Retina (tissue), 1 donor: ENCODE measurements at places on chromosomes 2 and 18.

- DNase-seq, result peak; percentile 21
These were observed 68.0 kb upstream of the CRIM1 start for GRCh38 chr2:36287363-36288275.

DNA sequence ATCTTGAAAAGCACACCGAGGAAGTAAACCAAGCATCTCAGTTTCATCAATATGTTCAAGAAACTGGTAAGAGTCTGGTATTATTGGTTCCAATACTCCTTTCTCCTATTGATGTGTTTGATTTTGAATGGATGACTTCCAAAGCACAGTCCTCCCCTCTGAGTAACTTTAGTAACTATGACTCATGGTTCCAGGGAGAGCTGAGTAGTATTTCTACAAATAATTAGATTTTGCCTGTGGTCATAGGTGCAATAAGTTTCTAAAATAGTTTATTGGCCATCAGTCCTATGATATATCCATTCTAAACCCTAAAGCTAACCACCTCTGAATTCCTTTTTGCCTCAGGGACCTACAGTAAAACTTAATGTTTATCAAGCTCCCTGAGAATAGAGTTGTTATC is 352.4 kb downstream of the XIRP2 start:
- DNase-seq, result no peak

GRCh38 chr2:235024191-235024860 is 72.5 kb downstream of the SH3BP4 start:
- DNase-seq, result peak; percentile 27

DNA sequence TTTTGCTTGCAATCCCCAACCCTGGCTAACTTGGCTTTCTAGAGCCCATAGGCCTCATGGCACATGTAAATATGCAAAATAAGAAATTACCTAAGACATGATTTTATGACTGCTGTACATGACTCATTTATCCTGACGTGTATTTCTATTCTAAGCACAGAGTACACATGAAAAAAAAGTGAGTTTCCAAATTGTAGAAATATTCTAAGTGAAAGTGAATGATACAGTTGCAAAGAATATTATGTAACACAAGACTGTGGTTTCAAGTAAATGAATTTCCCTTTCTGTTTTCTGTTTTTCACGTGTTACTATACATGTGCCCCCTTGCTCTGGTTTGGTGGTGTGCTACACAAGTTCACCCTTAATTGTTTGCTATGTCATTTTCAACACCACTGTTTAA is 162.4 kb downstream of the LRP1B start:
- no peak for DNase-seq

DNA sequence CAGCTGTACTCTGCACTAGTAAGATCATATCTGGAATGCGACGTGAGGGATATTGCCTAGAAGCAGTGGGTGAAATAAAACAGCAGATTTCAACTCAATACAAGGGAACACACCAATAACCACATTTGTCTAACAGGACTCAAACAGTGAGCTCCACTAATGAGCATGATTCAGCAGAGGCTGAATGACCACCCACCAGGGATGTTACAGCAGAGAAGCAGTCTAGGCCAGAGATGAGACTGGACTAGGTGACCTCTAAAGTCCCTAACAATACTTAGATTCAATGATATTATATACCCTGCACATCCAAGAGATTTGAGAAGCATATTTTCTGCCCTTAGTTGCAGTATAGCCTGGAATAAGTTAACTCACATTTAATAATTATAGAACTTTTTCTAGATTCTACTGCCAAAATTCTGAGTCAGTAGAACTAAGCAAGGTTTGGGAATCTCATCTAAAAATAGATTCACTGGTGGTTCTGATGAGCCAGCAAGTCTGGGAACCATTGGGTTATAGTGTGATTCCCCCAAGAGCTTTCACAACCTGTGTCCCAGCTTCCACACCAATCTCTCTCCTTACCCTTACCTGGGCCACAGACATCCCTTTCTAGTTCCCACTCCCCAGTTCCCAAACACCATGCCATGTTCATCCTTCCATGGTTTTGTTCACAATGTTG is 6.3 kb downstream of the THOC1 start:
- DNase-seq, result no peak

GRCh38 chr2:78754930-78755329 is 270.6 kb upstream of the REG3G start:
- DNase-seq, result no peak

GRCh38 chr18:68244786-68245185 is 470.1 kb downstream of the TMX3 start:
- DNase-seq, result no peak

- DNase-seq, result no peak
These were observed 85.2 kb upstream of the SESTD1 start for GRCh38 chr2:179349670-179350303.

- DNase-seq, result peak; percentile 52
These were observed 43.8 kb downstream of the APOB start for GRCh38 chr2:20999906-21000645.

DNA sequence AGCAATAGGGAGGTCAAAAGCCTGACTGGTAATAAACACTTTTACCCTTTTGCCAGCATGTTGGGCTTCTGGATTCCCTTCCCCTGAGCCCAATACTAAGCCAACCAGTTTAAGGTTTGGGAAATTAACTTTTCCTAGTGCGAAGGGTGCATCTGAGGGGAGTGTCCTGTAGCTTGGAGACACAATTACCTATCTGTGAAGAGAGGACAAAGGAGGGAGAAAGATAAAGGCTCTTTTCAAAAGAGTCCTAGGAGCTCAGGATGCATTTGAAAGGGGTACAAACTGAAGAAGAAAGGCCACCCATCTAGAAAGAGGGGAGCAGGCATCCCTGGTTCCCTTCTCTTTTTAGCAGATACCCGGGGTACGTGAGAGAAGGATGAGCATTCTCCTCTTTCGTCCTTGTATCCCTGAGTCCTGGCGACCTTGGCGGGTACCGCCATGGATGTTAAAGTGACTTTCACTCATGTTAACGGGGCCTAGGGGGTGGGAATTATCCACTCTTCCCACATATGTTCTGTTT is 25.1 kb downstream of the C18orf54 start:
- no peak for DNase-seq

DNA sequence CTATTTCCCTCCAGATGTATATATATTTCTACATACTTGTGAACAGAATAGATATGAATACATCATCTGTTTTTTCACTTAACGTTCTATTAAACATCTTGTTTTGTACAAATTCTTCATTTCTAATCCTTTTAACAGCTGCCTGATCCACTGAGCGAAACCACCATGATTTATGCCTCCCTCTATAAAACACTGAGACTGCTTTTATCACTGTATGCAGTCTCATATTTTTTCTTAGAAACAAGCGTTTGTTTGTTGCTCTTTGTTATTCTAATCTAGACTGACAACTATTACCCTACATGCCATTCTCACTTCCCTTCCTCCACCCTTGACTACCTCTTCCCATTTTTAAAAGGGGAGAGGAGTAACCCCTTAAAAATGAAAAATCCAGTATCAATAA is 88.2 kb downstream of the DTNB start:
- no peak for DNase-seq

DNA sequence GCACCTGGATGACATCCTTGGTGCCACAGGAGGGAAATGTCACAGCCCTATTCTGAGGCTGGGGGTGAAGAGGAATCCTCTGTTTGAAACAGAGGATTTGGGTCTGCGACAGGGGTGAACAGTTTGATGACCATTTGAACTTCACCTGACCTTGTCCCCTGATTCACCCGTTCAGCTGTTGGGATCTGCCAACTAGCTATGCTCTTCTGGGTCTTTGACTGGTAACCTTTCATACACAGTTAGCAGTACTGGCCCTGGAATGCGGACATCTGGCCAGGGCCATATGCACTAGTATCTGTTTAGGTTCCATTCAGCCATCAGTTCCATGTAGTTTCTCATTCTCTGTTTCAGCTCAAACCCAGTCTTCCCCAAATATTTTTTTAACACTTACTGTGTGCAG is 72.6 kb upstream of the MCFD2 start:
- DNase-seq, result peak; percentile 34

DNA sequence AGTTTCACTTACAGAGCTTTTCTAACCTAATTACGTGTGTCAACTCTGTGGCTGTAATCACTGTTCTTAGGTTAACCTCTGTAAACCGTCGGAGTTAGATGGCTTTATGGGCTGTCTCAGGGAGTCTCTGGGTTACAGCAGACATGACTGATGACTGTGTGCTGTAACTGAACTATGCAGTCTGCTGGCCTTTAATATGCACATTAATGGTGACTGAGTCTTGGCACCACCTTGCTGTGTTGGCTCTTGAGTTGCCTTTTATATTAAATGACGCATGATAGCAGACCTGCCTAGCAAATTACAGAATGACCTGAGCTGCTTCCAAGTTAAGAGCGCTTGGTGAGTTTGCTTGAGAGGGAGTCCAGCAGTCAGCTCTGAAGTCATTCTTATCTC is 90.1 kb downstream of the ACKR3 start:
- no peak for DNase-seq

DNA sequence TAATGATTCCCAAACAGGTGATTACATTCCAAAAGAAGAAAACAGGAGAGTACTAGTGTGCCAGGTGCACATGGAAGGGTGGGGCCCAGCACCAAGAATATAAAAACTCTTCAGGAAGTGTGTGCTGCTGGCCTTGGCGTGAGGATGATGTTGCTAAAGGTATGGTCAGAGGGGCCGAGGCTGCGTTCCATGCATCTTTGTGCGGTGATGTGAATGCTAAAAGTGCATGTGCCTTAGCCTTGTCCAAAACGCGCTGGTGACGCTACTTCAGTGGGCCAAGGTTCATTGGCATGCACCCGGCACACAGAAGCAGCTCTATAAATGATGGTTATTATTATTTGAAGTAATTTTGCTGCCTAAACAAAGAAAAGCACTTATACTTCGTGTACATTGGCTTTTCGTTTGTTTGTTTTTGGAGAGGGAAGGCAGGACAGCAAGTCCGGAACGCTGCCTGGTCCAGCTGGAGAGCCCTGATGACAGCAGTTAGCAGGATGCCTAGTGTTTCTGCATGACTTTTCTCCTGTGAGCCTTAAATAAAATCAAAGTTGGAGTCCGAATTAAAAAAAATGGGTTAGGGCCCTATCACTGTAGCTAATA is 2.9 kb downstream of the ALKAL2 start:
- DNase-seq, result no peak

GRCh38 chr18:55064760-55065159 is 105.5 kb upstream of the CCDC68 start:
- no peak for DNase-seq

GRCh38 chr2:60331115-60331809 is 222.2 kb downstream of the BCL11A start:
- no peak for DNase-seq

- peak; percentile 75 for DNase-seq
These were observed 7.3 kb downstream of the EMX1 start for GRCh38 chr2:72924353-72925240.

GRCh38 chr2:60872510-60872928 is 8.9 kb upstream of the REL start:
- no peak for DNase-seq

DNA sequence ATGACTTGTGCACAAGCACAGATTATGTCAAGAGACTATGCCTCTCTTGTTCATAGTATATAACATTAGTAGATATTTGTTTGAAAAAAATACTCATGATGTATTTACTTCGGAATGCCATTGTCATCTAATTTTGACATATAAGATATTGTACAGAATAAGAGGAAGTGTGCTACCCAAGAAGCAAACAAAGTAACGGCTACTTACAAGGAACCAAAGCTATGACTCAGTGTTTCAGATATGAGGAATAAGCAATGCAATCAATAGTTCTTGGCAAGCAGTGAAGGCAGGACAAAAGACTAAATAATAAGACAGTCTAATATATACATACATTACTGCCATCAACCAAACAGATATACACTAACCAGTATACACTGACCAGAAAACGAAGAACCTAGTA is 256.3 kb downstream of the CCDC178 start:
- no peak for DNase-seq

- no peak for DNase-seq
These were observed 392.5 kb upstream of the NRXN1 start for GRCh38 chr2:51424418-51424817.

DNA sequence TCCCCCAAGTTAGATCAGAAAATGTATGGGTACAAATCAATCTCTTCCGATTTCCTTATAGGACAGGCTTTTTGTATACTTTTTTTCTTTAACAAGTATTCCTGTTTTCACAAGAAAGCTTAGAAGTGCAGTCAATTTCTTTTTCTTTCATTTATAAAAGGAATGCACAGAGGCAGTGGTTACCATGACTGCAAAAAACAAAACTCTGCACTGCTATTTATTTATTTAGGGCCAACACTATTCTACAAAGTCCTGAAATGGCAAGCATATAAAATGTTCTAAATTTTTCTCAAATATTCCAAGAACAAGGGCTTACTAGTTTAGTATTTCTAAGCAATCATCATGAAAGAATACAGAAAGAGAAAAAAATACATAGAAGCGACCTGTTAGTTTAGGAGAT is 22.2 kb downstream of the ATAD2B start:
- DNase-seq, result no peak

GRCh38 chr18:8556424-8556823 is 52.8 kb upstream of the RAB12 start:
- no peak for DNase-seq

DNA sequence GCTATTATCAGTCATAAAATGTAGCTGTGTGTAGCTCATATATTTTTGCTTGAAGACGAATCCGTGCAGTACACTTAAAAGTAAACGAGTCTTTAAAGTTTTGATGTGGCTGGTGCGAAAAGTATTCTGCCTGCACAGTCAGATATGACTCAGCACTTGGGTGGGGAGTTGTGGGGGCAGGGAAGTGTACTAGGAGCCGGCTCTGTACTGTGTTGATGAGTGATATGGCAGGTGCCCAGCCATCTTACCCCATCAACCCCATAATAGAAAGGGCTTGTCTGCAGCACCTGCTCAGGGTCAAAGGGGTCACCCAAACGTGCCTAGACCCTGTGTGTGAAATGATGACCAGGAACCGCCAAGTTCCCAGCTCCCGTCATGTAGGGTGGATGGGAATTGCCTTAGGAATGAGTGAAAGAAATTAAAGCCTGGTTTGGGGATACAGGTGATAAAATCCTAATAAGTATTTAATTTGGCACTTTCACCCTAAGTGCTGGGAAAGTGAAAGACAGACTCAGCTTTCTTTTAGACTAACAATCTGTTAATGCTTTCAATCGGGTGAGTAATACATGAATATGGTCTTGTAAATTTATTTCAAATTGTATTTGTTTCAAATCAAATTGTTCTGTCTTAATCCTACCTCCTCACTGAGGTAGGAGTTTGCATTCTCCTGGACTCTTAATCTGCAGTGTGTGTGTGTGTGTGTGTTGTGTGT is 48.0 kb downstream of the BCL2L11 start:
- DNase-seq, result no peak

- DNase-seq, result no peak
These were observed 32.2 kb upstream of the HNRNPA3 start for GRCh38 chr2:177180269-177181000.
